ENCODE measurements at places on chromosomes 6 and 20.
A peak's percentile ranks its signal among the peaks of the same experiment; 100 is the strongest.

DNA sequence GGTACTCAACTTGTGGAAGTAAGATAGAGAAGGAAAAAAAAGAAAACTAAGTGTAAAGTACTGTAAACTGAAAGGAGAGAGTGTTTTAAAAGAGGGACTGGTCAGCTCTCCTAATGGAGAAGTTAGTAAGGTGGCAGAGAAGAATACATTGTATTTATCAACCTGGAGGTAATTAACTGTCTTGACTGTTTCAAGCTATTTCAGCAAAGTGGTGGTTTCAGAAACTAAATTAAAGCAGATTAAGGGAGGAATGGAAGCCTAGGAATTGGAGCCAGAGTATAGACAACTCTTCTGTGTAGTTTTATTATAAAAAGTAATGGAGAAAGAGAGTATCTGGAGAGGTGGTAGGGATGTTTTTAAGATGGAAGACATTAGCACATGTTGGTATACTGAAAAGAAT, 2.7 kb upstream of the PHF10 start:
- no peak for DNase-seq

- DNase-seq = peak; percentile 18
Observed at GRCh38 chr6:134519465-134519864, 201.6 kb upstream of the SGK1 start.

DNA sequence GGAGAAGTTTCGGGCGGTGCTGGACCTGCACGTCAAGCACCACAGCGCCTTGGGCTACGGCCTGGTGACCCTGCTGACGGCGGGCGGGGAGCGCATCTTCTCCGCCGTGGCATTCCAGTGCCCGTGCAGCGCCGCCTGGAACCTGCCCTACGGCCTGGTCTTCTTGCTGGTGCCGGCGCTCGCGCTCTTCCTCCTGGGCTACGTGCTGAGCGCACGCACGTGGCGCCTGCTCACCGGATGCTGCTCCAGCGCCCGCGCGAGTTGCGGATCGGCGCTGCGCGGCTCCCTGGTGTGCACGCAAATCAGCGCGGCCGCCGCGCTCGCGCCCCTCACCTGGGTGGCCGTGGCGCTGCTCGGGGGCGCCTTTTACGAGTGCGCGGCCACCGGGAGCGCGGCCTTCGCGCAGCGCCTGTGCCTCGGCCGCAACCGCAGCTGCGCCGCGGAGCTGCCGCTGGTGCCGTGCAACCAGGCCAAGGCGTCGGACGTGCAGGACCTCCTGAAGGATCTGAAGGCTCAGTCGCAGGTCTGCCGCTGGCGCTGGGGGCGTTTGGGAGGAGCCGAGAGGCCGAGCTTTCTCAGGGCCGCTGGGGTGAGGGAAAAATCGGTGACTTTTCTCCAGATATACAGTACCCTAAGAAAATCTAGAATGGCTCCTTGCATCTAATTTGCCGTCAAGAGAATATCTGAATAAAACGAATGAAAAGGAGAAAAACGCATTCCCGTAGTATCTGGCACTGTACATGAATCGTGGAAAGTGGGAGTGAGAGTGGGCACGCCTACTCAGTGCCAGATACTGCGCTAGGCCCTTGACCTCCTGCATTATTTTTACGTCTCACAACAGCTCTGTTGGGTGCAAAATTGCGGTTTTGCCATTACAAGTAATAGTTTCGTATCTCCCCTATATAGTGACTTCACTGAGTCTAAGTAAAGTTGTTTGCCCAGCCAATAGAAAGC, 1.0 kb downstream of the CALHM6 start:
- DNase-seq = no peak

DNA sequence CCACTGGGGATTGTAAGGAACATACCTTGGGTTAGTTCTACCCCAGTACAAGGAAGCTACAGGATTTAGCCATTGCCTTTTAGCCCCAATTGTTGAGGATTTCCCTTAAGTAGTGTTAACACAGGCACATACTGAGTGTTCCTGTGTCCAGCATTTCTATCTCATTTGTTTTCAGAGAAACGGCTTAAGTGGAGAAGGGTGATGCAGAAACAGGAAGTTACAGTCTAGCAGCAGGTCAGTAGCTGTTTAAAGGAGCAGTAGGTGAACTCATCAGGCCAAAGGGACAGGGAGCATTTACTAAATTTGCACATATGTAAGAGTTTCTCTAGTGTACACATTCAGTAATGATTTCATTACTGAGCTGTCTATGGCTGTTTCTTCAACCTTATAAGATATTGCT, 644.2 kb upstream of the GJE1 start:
- DNase-seq = no peak

DNA sequence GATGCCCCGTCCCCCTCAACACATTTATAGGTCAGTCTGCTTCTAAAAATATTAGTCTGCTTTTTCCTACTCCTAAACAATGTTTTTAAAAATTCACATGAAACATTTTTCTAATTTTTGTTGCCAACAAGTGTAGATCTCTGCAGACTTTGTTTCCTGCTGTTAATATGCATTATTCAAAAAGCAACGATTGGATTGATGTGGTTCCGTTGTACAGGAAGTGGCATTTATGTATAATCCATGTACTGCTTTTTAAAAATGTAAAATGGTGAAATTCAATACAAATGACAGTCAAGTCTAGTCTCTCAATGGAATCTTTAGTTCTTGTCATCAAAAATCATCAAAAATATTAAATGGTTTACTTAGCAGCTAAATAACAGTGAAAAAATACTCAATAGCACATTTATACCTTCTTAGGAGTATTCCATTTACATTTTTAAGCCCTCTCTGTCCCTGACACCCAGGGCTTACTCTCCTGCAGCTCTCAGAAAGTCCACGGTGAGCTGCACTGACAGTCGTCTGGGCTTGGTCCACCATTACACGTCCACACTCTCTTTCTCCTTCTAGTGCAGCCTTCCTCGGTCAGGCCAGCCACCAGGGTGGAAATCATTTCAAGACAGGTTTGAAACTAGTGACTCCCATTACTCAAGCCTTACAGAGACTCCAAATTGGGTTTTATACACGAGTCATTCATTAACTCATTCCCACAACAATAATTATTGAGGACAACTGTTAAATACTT, 211.5 kb downstream of the TMEM200A start:
- DNase-seq = no peak

- no peak for DNase-seq
Observed at GRCh38 chr20:47318586-47319516, 37.6 kb downstream of the ZMYND8 start.

- DNase-seq = no peak
Observed at GRCh38 chr6:30763155-30763617, 18.8 kb upstream of the IER3 start.

DNA sequence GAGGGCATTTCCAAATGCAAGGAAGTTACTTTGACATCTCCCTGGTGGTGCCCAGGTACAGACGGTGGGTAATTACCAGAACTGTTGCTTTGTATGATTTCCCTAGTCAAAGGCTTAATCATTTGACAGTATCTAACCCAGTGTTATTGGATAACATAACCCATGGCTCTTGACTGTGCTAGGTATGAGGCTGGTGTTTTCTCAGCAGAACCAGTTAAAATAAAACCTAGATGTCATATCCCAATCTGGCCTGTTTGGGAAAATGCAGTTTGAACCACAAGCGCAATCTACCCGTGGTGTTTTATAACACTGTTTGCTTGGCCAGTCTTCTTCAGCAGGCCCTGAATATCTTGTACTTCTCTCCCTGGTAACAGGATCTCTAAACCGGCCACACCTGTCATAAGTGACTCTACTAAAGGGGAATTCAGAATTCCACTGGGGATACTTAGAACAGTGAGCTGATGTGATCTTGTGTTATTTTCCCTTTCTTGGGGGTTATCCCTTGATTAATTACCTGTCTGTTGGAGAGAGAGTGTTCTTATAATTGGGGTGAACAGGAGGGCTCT, 32.8 kb downstream of the PPP1R14C start:
- DNase-seq = no peak

GRCh38 chr6:31933537-31933936, 6.0 kb downstream of the C2 start:
- DNase-seq = no peak

DNA sequence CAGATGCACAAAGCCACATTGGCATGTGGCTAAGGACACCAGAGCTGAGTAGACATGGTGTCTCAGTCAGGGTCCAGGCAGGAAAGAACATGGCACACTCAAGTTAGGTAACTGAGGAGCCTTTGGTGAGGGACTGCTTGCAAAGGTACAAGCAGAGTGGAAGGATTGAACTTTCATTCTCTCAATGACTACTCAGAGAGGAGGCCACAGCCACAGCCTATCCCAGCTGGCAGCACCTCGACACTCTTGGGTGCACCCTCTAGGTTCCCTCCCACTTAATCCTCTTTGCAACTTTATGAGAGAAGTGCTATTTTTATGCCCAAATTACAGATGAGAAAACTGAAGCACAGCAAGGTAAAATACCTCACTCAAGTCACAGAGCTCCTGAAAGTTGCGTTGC, 73.4 kb downstream of the ISM1 start:
- DNase-seq = no peak
